ENCODE measurements at places on chromosomes 16 and 17. TPM values are rescaled to one million over a fixed set of nuclear protein-coding genes. Genes with fewer than 3 reads are reported as not detected.
A peak's percentile ranks its signal among the peaks of the same experiment; 100 is the strongest.

DNA sequence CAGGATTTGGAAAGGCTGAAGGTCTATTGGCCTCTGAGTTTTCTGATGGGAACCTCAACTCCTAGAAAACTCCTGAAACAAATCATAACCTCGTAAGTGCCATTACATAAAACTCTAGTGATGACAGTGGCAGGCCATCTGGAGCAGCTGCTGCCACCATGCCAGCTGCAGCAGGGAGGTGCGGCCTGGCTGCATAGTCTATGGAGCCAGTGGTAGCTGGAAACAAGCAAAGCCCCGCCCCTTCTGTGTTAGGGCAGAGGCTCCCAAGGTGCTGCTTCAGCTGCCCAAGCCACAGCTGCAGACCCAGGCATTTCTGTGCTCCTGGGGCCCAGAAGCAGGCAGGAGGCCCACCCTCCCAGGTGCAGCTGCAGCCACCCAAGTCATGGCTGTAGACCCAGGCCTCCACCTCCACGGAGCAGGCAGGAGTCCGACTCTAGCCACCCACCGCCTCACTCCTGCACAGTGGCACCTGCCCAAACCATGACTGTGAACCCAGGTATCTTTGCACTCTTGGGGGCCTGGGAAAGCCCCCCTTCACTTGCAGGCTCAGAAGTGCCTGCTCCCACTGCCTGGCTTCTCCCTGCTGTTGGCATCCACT, 254.1 kb upstream of the KCNJ16 start:
- H3K27me3 ChIP-seq, result no peaks in the 10 kb centered on the region
- H3K36me3 ChIP-seq, result no peaks in the 10 kb centered on the region
- no peak overlapping the region for H3K4me3 ChIP-seq
- no peaks in the 10 kb centered on the region for H3K4me1 ChIP-seq

DNA sequence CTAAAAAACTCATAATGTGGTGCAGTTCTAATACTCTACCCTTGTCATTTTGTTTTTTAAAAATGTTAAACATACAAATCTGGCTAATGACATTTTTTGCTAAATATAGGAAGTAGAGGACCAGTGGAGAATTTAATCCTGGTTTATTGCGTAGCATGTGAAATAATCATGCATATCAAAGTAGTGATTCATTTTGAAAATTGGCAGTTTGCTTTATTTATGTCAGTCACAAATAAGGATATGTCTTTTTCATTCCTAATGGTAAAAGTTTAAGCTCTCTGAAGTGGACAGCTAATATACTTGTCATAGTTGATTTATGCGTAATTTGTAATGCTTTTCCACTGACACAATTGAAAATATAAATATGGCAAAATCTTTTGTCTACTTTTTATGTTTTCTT, 224.2 kb downstream of the BCAS3 start:
- no peak overlapping the region for H3K4me3 ChIP-seq
- peaks cover 6% of the 10 kb centered on the region for H3K4me1 ChIP-seq
- no peak overlapping the region for H3K27ac ChIP-seq
- DNase-seq, result no peak

GRCh38 chr17:1043601-1044251, 46.8 kb downstream of the TIMM22 start:
- H3K4me1 ChIP-seq, result peaks cover 69% of the 10 kb centered on the region
- H3K36me3 ChIP-seq, result peaks cover 31% of the 10 kb centered on the region
- peak; percentile 47 for DNase-seq

DNA sequence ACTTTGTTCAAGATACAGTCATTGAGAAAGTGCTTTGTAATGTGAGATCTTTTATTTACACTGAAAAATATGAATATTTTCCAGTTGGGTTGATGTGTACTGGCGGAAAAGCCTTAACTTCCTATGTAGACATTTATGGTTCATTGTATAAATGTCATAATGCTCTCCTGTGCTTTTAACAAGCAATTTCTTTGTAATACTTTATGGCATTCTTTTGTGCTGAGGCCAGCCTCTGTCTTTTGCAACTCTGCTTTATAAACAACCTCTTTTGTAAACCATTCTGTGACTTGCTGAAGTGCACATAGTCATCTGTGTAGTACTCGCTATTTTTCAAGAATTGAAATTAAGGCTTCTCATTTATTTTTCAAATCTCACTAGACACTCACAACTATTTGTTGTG, 291.2 kb downstream of the CDH11 start:
- H3K4me1 ChIP-seq, result no peaks in the 10 kb centered on the region
- H3K36me3 ChIP-seq, result no peaks in the 10 kb centered on the region
- no peak for DNase-seq
- no peaks in the 10 kb centered on the region for H3K27me3 ChIP-seq
- H3K27ac ChIP-seq, result no peak overlapping the region

- no peak overlapping the region for H3K4me3 ChIP-seq
- H3K27ac ChIP-seq, result no peak overlapping the region
- no peaks in the 10 kb centered on the region for H3K27me3 ChIP-seq
- peaks cover 9% of the 10 kb centered on the region for H3K36me3 ChIP-seq
- no peak for DNase-seq
These were observed 22.5 kb downstream of the ZCCHC14 start for GRCh38 chr16:87470332-87470731.

- H3K4me3 ChIP-seq, result no peak overlapping the region
- no peaks in the 10 kb centered on the region for H3K36me3 ChIP-seq
- DNase-seq, result no peak
- H3K27ac ChIP-seq, result no peak overlapping the region
- H3K4me1 ChIP-seq, result no peaks in the 10 kb centered on the region
These were observed 37.6 kb downstream of the HASPIN start for GRCh38 chr17:3761036-3761917.

DNA sequence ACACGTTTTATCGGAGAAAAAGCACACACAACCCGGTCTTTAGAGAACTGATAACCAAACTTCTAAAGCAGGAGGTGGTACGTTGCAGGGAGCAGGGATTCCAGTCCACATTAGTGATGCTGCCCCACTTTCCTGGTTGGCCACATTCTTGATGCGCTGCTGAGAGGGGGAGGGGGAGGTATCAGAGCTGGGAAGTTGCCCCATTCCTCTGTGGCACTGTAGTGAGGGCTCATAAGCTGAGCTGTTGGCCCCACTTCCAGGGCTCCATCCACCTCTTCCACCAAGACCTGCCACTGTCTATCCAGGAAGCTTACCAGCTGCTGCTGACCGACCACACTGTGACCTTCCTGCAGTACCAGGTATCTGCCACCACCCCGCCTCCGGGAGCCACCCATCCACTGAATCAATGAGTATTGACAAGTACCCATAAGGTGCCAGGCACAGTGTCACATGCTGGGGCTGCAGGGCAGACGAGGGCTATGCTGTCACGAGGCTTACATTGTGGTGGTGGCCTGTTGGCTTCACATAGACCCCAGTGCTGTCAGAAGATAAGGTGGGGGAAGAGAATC, 1.1 kb downstream of the TSEN54 start:
- peak overlapping the region; percentile 68 for H3K4me3 ChIP-seq
- H3K27me3 ChIP-seq, result no peaks in the 10 kb centered on the region
- no peak overlapping the region for H3K27ac ChIP-seq
- peaks cover 37% of the 10 kb centered on the region for H3K36me3 ChIP-seq
- peak; percentile 44 for DNase-seq
- H3K4me1 ChIP-seq, result peaks cover 36% of the 10 kb centered on the region

- peak overlapping the region; percentile 74 for H3K27ac ChIP-seq
- DNase-seq, result peak; percentile 76
- H3K27me3 ChIP-seq, result no peaks in the 10 kb centered on the region
- no peaks in the 10 kb centered on the region for H3K36me3 ChIP-seq
These were observed 17.1 kb upstream of the CCR7 start for GRCh38 chr17:40582328-40582901.

DNA sequence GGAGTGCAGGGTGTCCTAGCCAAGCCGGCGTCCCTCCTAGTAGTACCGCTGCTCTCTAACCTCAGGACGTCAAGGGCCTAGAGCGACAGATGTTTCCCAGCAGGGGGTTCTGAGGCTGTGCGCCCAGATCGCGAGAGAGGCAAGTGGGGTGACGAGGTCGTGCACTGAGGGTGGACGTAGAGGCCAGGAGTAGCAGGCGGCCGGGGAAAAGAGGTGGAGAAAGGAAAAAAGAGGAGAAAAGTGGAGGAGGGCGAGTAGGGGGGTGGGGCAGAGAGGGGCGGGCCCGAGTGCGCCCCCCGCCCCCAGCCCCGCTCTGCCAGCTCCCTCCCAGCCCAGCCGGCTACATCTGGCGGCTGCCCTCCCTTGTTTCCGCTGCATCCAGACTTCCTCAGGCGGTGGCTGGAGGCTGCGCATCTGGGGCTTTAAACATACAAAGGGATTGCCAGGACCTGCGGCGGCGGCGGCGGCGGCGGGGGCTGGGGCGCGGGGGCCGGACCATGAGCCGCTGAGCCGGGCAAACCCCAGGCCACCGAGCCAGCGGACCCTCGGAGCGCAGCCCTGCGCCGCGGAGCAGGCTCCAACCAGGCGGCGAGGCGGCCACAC, at the start of gene MMP2:
MMP2 (plus strand) TSS at position 372 of the 603 bp plus-strand sequence. CDS start 282 bp downstream, outside the sequence.
- H3K27ac ChIP-seq, result peak within 1 kb of the TSS; percentile 81
- DNase-seq, result peak; percentile 66
- H3K36me3 ChIP-seq, result peaks cover 13% of the 10 kb centered on the region
- peak within 1 kb of the TSS; percentile 57 for H3K4me3 ChIP-seq

DNA sequence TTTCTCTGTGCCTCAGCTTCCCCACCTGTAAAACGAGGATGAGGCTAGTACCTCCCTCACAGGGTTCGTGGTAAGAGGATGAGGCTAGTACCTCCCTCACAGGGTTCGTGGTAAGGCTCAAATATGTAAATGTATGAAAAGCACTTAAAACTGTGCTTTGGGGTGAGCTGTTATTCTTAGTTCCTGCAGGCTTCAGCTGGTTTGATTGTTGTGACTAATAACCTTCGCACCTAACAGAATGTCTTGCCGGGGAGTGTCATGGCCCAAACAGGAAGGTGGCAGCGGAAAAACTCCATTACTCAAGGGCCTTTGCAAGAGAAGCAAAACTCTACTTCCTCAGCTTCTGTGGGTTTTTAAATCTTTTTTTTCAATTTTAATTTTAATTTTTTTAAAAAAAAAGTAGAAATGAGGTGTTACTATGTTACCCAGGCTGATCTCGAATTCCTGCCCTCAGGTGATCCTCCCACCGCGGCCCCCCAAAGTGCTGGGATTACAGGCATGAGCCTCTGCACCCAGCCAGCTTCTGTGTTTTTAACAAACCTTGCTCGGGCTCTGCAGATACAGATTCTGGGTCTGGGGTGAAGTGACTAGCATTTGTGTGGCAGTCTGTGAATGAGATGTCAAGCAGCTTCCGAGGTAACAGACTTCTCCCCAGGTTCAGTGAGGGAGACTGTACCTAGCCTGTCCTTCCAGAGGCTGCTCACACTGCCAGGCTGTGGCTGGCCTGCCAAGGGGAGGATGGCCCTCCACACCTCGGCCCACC, 103.0 kb downstream of the RAB11FIP4 start:
- peaks cover 62% of the 10 kb centered on the region for H3K4me1 ChIP-seq
- peak overlapping the region; percentile 74 for H3K27ac ChIP-seq

DNA sequence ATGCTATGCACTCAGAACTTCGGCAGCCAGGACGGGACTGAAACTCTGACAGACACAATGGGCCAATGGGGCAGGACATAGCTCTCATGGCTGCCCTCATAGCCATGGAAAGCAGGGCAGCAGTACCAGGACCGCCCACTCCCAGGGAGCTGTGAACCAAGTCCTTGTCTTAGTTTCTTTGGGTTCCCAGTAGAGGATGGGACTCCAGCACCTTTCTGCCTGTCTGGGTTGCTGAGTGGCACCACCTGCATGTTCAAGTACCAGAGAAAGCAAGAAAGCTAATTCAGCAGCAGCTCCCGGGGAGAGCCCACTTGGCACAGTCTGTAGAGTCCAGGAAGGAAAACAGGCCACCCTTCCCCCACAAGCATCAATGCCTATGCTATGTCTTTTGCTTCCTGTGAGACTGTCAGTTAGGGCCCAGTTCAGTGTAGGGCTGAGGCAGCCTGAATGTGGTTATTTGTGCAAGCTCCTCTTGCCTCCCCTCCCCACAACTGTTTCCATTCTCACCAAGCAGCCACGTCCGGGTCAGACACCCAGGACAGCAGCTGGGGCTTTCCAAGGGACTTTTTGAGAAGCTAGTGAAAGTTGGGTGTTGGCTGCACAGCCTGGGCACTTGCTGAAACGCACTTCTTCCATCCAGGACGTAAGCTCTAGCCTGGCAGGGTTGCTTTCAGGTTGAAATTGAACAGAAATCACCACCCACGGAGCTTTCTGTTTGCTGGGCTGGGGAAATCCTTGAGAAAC, 7.8 kb downstream of the SUPT4H1 start:
- H3K27ac ChIP-seq, result peak overlapping the region; percentile 31
- no peaks in the 10 kb centered on the region for H3K27me3 ChIP-seq
- H3K4me3 ChIP-seq, result peak overlapping the region; percentile 11
- no peak for DNase-seq
- H3K36me3 ChIP-seq, result peaks cover 62% of the 10 kb centered on the region
- peaks cover 30% of the 10 kb centered on the region for H3K4me1 ChIP-seq

The PPP1R1B gene
- 23.9 TPM for total RNA-seq
